Fibroblast of lung (primary cell): ENCODE measurements at places on chromosomes 12 and 14.

GRCh38 chr12:112148031-112148513, 22.7 kb downstream of the TRAFD1 start:
- peak; percentile 79 for DNase-seq

DNA sequence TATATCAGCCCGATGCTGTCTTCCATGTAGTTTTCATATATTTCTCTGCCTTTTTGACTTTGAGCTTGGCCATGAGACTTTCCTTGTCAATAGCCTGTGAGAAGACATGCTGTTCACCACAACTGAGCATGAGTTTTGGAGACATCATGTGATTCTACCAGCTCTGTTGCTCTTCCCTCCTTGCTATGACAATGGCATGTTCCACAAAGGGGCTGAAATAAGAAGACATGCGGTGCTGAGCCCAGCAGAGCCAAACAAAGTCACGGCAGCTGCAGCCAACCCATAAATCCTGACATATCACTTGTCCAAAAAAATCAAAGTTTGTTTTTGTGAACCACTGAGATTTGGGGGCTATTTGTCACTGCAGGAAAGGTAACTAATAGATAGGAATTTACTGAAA, 343.4 kb upstream of the KITLG start:
- DNase-seq, result no peak

- peak; percentile 68 for DNase-seq
Measured at GRCh38 chr12:42482748-42483520, 106.6 kb downstream of the PRICKLE1 start.

- DNase-seq, result peak; percentile 25
Measured at GRCh38 chr12:71686658-71687025, 760 bp downstream of the TMEM19 start.

DNA sequence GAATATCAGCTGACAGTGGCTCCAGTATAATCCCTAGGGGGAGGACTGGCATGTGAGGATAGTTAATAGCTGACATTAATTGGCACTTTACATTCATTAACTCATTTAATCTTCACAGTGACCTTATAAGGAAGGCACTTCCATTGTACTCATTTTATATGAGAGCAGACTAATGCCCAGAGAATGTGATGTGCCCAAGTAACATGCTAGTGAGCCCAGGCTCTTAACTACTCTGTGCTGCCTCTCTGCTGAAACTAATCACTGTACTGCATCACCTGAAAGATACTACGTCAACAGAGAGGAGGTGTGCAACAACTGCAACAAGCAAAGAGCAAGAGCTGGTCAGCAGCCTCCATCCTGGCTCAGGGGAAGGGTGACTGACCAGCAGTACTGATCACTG, 40.1 kb downstream of the GALNT4 start:
- no peak for DNase-seq

DNA sequence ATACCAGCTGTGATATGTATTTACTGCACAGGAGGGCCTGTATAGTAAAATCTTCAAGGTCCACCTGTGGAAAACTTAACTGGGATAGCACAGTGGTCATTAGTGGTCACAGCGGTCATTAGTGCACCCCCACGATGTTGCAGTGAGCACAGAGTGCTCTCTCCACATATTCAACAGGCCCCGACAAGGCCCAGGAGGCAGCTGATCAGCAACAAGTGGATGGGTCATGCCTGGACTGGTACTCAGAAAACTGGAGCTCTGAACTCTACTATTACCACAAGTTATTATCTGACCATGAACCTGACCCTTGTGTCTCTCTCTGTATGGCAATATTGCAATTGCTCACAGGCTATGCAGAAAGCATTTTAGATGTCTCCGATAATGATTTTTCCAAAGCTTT, 129.5 kb downstream of the SLC35F4 start:
- DNase-seq, result no peak

GRCh38 chr14:86050757-86051156, 520.8 kb downstream of the FLRT2 start:
- DNase-seq, result no peak

- DNase-seq, result no peak
Measured at GRCh38 chr12:115338566-115339294, 654.8 kb upstream of the TBX3 start.

DNA sequence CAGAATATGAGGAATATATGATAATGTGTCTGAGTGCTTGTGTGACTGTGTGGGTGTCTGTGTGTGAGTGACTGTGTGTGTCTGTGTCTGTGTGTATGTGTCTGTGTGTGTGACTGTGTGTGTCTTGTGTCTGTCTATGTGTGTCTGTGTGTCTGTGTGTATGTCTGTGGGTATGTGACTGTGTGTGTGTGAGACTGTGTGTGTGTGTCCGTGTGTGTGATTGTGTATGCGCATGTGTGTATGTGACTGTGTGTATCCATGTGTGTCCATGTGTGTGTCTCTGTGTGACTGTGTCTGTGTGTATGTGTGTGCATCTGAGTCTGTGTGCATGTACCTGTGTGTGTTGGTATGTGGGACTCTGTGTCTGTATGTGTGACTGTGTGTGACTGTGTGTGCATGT, 1361.2 kb upstream of the TMEM132C start:
- no peak for DNase-seq

- no peak for DNase-seq
Measured at GRCh38 chr14:104526723-104527645, 52.6 kb upstream of the C14orf180 start.

- DNase-seq, result no peak
Measured at GRCh38 chr12:123253641-123254459, 17.8 kb downstream of the CDK2AP1 start.

GRCh38 chr14:53668897-53669296, 287.7 kb downstream of the BMP4 start:
- DNase-seq, result peak; percentile 79

- peak; percentile 39 for DNase-seq
Measured at GRCh38 chr12:76915361-76916169, 36.7 kb upstream of the CSRP2 start.

DNA sequence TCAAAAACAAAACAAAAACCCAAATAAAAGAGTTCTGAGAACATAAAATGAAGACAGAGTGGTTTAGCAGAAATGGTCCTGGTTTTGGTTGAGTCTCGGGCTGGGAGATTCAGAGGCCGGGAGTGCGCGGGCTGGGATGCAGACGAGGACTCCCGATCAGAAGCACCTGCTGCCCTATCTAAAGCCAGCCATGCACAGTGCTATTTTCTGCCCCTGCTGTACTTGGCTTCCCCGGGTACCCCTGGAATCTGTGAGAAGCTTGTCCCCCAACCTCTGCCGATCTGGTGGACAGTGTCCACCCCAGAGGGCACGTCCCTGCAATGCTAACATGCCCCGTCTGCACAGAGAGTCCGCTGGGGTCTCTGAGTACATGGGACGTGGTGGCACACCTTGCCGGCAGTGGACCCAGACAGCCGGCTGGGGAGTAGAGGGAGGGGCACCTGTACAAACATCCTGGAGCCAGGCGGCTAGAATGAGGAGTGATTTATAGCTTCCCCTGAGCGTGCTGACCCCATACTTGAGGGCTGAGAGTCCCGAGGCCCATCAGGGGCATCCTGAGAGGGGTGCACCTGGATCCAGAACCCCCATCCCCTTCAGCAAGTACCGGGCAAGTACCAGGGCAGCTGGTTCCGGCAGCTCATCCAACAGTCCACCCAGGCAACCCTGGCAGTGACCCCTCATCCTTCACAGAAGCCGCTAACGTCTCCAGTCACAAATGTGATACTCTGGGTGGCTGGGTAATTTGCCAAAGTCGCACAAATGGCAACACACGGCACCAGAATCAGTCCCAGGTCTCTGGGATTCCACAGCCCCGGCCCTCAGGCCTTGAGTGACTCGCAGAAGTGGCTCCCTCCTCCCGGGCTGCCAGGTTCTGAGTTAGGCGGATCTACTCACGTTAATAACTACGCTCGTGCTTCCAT, 37.1 kb downstream of the CHGA start:
- DNase-seq, result no peak

GRCh38 chr12:120284381-120284780, 7.3 kb downstream of the RNU4-2 start:
- no peak for DNase-seq

DNA sequence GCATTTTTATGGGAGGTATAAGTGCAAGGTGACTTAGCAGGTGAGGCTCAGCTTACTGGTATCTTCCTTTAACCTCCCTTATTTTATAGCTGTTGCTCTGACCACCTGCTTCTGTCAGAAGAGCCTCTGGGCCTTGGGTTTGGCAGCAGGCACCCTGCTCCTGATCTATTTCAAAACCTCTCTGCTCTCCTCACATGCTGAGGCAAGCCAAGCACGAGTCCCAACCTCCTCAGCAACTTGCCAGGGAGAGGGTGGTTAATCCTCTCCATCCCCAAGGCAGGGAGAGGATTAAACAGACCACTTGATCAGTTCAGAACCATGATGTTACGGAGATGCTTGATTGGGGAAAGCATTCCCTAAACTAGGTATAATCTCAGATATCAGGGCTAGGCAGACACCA, 5.4 kb downstream of the PLEKHH1 start:
- DNase-seq, result no peak

DNA sequence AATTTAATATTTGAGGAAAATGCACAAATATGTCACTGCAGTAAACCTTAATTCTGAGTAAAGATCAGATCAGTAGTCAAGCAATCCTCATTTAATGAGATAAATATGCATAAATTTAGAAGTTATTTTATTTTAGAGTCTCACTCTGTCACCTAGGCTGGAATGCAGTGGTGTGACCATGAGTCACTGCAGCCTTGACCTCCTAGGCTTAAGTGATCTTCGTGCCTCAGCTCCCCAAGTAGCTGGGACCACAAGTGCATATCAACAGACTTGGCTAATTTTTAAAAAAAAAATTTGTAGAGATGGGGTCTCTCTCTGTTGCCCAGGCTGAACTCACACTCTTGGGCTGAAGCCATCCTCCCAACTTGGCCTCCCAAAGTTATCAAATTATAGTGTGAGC, 41.3 kb downstream of the LMO3 start:
- no peak for DNase-seq
